ENCODE measurements at places on chromosomes 2 and 18. TPM values are rescaled to one million over a fixed set of nuclear protein-coding genes. Genes with fewer than 3 reads are reported as not detected.

NRP2 gene
- 7.7 TPM for total RNA-seq

EIF2B4 gene
- total RNA-seq, result 17.4 TPM

LYG2 gene
- not detected for total RNA-seq

TNFRSF11A gene
- total RNA-seq, result 1.1 TPM

IL36B gene
- total RNA-seq, result not detected

CIDEA gene
- total RNA-seq, result not detected

CD8A gene
- 0.81 TPM for total RNA-seq

ANKRD62 gene
- not detected for total RNA-seq

SLC9A4 gene
- not detected for total RNA-seq

CDK15 gene
- total RNA-seq, result 0.13 TPM

TLX2 gene
- total RNA-seq, result 0.08 TPM

SPP2 gene
- 76.4 TPM for total RNA-seq

WDR54 gene
- total RNA-seq, result 1.5 TPM

GRCh38 chr2:225765820-225766219, 366.3 kb downstream of the NYAP2 start:
- DNase-seq, result no peak

- DNase-seq, result no peak
Measured at GRCh38 chr2:102461188-102461587, 11.8 kb upstream of the SLC9A4 start.

- DNase-seq, result no peak
Measured at GRCh38 chr2:174618179-174618578, 20.6 kb upstream of the WIPF1 start.

- no peak for DNase-seq
Measured at GRCh38 chr18:78779996-78780718, 199.5 kb upstream of the SALL3 start.

DNA sequence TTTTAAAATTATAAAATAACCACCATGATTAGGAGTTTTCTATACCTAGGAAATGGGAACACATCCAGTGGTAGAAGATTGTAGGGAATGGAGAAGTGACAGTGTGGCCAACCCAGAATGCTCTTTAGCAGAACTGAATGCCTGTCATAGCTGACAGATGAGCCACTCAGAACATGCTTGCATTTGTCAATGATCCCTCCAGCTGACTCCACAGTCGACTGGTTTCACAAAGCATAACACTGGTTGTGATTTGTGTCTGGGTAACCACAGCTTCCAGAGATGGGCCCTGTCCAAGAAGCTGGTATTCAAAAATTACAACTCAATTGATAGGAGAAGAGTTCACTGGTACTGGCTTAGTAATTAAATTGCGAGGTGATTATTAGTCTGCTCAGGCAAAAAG, 9.0 kb upstream of the CTIF start:
- no peak for DNase-seq

DNA sequence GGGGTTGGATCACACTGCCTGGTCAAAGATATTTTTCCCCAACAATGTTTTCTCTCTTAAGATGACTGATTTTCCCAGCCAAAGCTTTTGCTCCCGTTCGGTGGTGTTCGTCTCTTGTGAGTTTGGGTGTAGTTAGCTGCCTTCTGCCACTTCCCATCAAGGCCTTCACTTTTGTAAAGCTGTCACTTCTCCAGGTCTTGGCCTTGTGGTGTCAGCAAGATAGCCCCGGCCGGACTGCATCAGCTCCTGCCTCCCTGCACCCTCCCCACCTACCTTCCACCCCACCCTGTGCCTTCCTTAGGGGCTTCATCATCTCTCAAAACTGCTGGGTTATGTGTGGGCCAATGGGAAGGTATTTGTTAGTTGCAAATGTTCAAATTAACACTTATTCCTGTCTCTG, 228.9 kb downstream of the BCL11A start:
- DNase-seq, result no peak

DNA sequence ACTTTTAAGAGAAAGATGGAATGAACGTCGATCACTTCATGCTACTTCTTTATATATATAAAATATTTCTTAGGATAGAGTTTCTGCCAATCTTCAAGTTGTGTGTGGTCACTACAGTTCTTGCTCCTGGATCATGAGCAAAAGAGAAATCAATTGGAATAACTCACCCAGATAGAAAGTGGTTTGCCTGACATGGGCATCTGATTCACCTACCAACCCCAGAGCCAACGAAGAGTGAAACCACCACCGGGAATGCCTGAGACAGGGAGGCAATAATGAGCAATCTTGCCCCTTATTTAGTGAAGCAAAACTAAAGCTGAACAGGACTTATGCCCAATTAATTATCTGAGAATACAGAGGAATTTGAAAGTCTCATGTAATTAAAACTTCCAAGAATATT, 250.2 kb upstream of the REG3G start:
- no peak for DNase-seq

- DNase-seq, result no peak
Measured at GRCh38 chr2:201880993-201881611, 74.8 kb downstream of the CDK15 start.

GRCh38 chr2:167524786-167525185, 636.5 kb downstream of the XIRP2 start:
- no peak for DNase-seq

- peak; percentile 54 for DNase-seq
Measured at GRCh38 chr2:237315170-237315828, 98.7 kb downstream of the COL6A3 start.

- peak; percentile 56 for DNase-seq
Measured at GRCh38 chr18:67710639-67711038, 194.1 kb upstream of the DSEL start.

DNA sequence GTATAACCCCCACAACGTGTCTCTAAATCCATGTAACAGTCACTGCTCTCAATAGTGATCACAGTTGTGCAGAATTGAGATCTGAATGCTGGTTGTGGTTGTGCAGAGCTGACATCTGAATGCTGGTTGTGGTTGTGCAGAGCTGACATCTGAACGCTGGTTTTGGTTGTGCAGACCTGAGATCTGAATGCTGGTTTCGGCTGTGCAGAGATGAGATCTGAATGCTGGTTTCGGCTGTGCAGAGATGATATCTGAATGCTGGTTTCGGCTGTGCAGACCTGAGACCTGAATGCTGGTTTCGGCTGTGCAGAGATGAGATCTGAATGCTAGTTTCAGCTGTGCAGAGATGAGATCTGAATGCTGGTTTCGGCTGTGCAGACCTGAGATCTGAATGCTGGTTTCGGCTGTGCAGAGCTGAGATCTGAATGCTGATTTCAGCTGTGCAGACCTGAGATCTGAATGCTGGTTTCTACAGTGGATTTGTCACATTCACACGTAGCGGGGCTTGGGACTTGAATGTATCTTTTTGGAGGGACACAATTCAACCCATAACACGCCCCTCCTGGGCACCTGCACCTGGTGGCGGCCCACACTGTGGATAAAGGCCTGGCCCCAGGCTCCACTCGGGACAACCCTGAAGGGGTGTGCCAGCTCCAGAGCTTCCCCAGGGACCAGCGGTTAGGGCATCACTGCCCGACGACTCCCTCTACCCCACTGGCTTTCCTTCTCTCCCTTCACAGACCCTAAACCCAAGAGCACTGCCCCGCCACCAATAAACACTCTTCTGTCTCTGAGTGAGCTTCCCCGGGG, 51.1 kb upstream of the SLC66A3 start:
- peak; percentile 18 for DNase-seq

- peak; percentile 77 for DNase-seq
Measured at GRCh38 chr18:11733031-11733430, 44.0 kb downstream of the GNAL start.

DNA sequence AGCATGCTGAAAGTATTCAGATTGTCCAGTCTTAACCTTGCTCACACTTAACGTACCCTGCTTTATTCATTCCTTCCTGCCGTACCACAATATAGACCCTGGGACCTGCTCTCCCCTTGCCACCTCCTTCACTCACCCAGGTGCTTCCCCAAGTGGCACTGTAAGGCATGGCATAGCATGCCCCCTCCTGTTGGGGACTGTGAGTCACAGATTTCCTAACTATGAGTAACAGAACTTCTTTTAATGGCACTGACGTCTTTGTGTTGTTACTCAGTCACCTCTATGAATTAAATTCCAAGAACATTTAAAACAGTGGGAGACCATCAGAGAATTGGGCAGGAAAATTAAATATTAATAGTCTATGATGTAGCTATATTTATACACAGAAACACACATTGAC, 117.2 kb downstream of the CTNNA2 start:
- DNase-seq, result no peak

DNA sequence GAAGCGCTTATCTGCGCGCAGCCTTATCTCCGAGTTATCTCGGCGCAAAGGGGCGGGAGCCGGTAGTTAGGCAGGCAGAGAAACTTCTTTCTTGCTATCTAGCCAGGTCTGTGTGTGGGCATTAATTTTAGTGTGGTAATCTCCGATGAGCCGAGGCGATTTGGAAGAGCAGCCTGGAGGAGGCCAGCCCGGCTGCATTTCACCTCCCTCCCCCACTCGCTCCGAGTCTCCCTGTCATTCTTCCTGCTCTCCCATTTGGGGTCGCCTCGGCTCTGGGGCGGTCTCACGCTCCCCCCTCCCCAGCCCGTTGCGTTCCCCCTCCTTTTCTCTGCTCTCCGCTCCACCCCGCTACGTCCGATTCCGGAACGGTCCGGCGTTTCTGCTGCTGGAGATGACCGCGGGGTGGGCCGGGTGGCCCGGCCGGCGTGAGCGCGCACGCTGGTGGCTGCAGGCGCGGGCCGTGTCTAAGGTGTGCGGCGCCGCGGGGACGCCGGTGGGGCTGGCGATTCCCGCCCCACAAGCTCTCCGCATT, 566 bp downstream of the GATA6 start:
- DNase-seq, result peak; percentile 62

DNA sequence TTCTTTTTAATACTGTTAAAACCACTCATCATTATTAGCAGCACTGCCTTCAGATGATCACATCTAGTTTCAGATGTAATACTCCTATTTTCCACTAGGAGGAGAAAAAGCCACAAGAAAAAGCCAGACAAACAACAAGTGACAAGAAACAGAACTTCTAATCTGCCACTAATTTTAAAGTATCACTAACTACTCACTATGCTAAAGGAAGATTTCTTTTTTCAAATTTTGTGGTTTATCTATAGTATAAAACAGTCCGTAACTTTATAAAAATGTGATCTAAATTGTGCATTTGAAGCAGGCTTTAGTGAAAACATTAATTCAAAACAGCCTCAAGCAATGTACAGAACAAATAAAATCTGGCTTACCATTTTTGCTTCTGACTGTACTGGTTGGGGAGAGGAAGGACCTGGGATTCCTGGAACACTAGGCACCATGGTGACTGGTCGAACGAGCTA, 56.8 kb downstream of the ATF2 start:
- DNase-seq, result no peak

- no peak for DNase-seq
Measured at GRCh38 chr2:52703004-52703403, 1064.6 kb upstream of the CHAC2 start.

DNA sequence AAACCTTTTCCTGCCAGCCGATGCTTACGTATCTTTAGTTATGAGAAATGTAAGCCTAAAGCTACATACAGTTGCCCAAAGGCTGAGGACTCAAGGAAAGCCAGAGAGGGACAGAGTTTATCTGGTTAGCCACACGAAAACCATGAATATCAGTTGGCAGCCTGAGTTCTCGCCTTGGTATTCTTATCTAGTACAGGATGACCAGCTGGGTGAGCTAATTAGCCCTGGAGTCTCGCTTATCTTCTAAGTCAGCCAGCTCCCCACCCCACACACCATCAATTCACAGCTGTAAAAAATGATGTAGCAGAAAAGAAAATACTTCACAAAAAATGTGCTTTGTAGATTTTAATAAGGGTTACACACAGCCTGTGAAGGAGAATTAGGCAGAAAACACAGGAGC, 617.5 kb upstream of the SOX11 start:
- DNase-seq, result no peak

GRCh38 chr2:217468042-217468830, 534.6 kb downstream of the TNS1 start:
- DNase-seq, result no peak

DNA sequence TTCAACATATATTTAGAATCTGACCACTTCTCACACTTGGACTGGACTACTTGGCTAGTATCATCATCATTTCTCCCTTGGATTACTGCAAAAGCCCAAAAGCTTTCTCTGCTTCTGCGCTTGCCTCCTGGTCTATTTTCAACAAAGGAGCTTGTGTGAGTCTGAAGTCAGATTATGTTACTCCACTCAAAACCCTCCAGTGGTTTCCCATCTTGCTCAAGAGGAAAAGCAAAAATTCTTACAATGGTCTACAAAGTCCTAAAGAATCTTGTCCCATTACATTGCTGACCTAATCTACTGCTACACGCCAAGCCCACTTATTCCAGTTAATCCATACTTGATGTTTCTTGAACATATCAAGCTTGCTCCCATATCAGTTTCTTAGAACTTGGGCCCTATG, 9.6 kb downstream of the PREPL start:
- no peak for DNase-seq

DNA sequence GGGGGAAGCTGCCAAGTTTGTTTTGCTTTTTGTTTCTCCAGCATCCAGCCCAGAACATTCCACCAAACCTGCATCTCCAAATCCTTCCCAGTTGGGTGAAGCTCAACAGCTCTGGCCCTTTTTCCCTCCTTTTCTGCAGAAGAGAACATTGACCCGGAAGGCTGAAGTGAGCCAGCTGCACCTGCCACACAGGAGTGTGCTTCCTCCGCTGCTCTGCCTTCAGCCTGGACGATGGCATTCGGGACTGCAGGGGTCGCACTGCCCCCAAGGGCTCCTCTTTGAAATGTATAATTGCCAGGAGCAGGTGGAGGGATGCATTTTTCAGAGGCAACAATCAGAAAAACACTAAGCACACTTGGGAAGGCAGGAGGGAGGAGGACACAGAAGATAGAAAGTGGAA, 41.8 kb downstream of the ST8SIA5 start:
- no peak for DNase-seq

- DNase-seq, result no peak
Measured at GRCh38 chr2:3960106-3960505, 256.7 kb downstream of the DCDC2C start.

DNA sequence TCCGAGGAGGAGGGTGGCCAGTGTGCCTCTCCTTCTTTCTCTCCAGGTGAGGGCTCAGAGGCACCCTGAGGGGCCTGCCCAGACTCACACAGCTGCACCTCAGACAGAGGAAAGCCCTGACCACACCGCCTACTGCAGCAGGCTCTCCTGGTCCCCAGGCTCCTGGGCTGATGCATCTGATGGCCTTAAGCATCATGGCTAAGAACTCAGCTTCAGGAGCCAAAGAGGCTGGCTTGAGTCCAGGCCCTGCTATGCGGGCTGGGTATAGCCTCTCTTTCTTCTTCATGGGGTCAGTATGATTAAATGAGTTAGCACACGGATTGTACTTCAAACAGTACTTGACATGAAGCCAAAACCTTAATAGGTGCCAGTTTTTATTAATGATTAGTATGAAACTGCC, 89.6 kb downstream of the TGFA start:
- no peak for DNase-seq

GRCh38 chr2:133247631-133248030, 320.6 kb downstream of the NCKAP5 start:
- no peak for DNase-seq

Data from left lobe of liver (tissue), 2 donors.